Caudate nucleus (tissue), 63 donors: ENCODE measurements at places on chromosomes 13 and 19.

- DNase-seq = no peak
Observed at GRCh38 chr13:111855191-111855590, 211.8 kb upstream of the SOX1 start.

DNA sequence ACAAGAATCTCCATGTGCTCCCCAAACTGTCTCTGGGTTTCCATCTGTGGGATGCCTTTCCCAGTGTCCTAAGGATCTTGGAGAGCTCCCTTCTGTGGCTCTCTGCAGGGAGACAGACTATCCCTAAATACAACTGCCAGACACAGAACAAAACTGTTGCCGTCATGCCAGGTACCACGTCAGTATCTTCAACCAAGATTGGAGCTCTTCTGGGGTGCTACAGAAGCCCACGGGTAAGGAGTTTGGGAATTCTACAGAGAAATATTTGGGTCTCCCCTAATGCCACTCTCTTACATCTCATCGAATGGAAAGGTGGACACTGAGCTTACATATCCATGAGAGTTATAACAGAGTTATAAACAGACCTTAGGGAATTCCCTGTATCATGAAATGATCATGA is 4.9 kb upstream of the MBD3L3 start:
- DNase-seq = no peak

DNA sequence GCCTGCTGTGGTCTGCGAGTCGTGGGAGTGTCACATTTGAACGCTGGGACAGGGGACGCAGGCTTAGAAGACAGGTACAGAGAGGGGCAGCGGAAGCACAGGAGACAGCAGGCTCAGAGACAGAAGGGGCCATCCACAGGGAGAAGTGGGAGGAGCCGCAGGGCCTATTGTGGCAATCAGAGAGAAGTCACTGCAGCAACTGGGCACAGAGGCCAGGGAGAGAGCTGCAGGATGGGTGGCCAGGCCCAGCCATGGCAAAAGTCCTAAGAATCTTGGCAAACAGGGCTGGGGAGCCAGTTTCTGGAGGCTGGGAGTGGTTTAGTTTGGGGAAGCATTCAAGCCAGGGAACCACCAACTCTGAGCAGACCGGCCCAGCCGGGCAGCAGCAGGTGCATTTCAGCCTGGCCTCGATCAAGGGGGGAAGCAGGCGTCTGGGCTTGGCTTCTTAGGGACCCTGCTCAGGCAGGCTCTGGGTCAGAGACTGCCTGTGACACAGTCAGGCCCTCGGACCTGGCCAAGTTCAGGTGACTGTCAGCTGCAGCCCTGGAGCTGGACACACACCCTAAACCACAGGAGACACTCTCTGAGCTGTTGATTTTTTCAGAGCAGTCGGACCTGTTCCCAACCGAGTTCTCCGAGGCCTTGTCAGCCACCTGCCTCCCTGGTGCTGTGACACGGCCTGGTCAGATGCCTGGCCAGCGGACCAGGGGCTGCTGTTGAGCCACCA is 11.8 kb downstream of the SH3GL1 start:
- DNase-seq = no peak

DNA sequence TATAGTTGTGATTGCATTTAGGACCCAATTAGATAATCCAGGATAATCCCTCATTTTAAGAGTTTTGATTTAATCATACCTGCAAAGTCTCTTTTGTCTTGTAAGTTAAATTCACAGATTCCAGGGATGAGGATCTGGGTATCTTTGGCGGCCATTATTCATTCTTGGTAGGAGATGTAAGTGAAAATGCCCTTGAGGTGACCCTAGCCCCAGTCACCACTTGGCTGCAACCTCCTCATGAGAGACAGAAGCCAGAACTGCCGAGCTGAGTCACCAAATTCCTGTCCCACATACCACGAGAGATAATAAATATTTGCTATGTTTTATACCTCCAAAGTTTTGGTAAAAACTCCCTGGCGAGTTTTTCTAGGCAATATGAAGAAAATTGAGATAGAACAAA is 389.4 kb downstream of the RFC3 start:
- DNase-seq = no peak

DNA sequence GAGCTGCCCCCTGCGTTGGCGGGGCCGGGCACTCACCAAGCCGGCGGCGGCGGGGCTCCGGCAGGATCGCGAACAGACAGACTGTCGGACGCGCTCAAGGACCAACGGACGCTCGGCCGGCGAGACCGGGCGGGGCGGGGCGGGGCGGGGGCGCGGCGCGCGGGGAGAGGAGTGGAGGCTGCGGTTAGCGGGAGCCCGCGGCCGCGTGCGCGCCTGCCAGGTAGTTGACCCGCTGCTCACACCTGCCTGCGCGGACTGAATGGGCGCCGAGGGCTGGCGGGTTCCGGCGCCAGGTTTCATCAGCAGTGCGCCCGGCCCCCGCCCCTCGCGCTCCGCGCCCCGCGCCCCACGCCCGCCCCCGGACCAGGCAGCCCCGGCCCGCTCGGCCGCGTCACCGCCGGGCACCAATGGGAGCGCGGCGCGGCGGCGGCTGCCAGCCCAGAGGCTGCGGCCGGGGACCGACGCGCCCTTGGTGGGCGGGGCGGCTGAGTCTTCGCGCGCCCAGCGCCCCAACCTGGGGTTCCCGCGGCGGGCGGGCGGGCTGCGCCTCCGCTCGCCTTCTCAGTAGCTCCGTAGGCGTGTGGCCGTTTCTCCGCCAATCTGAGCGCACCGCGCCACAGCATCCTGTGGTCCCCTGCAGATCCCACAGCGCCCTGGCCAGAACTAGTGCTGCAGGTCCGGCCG is at the start of gene SLC7A1:
TSS of gene SLC7A1 (minus strand) at position 309 of the 684 bp plus-strand sequence. CDS start 59,500 bp downstream, outside the sequence.
- peak; percentile 33 for DNase-seq

DNA sequence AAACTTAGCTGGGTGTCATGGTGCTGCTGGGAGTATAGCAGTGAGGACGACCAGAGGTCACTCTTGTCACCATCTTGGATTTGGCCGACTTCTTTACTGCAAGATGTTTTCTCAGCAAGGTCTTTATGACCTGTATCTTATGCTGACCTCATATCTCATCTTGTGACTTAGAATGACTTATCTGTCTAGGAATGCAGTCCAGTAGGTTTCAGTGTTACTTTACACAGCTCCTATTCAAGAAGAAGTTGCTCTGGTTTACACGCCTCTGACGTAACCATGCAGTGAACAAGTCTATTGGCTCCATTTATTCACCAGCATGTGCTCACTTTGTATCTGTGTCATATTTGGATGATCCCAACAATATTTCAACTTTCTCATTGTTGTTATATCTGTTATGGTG is 26.7 kb downstream of the ZNF850 start:
- DNase-seq = no peak
